COLO829 (cell line): ENCODE measurements at places on chromosomes 2 and 18.
A peak's percentile ranks its signal among the peaks of the same experiment; 100 is the strongest.

DNA sequence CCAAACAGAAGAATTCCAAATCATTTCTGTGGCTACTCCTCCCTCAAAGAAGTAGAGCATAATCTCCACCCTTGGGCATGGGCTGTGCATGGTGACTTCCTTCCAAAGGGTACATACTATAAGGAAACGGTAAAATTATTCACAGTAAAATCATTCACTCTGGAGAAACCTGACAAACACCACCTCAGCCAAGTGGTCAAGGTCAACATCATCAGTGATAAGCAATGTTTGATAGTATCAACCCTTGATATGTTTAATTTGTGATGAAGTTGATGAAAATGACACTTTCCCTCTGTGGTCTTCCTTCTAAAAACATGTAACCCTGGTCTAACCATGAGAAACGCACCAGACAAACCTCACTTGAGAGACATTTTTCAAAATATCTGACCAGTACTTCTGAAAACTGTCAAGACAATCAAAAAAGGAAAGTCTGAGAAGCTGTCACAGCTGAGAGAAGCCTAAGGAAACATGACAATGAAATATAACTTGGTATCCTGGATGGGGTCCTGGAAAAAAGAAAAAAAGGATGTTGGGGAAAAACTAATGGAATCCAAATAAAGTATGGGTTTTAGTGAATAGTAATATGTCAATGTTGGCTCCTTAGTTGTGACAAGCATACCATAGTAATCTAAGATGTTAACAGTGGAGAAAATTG is 9.4 kb upstream of the TXNDC2 start:
- no peak for DNase-seq

- DNase-seq: no peak
Measured at GRCh38 chr18:38007026-38007425, 441.4 kb upstream of the CELF4 start.

DNA sequence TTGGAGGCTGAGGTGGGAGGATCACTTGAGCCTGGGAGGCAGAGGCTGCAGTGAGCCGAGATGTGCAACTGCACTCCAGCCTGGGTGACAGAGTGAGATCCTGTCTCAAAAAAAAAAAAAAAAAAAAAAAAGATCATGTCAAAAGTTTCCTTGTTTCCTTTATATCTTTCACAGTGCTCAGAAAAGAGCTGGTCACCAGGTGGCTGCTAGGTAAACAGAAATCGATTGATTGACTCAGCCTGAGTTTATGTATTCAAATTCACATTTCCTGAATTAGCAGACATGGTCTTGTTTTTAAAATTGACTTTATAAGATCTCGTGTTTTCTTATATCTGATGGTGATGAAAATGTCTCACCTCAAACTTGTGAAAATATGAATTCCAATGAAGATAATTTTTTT is 261.8 kb upstream of the FANCL start:
- DNase-seq: no peak

GRCh38 chr18:32328974-32329373 is 139.1 kb downstream of the MEP1B start:
- no peak for DNase-seq

DNA sequence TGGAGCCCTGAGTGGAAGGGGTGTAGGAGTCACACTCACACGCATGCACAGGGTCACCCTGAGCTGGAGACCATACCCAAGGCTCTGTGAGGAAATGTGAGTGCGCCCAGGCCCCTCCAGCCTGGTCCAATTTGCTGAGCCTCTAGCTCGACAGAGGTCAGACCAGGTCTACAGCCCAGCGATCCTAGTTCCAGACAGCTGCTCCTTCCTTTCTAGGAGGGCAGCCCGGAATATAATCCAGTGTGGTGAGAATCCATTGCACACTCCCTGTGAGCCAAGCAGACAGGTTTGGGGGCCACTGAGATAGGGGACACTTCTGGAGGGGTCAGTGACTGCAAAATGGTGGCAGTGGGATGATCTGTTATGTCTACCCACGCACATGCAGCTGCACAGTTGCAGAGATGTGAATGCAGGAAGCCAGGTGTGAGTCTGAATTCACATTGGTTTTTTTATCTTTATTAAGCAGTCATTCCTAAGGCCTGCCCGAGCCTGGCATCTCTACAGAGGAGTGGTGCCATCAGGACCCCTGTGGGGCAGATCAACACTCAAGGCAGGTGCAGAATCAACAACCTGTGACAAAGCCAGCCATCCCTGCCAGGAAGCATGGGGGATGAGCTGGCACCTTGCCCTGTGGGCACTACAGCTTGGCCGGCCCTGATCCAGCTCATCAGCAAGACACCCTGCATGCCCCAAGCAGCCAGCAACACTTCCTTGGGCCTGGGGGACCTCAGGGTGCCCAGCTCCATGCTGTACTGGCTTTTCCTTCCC is at the start of gene GPR148:
Gene GPR148 (plus strand): TSS at position 522 of the 768 bp plus-strand sequence. CDS start 82 bp downstream, at position 604.
- no peak for DNase-seq

DNA sequence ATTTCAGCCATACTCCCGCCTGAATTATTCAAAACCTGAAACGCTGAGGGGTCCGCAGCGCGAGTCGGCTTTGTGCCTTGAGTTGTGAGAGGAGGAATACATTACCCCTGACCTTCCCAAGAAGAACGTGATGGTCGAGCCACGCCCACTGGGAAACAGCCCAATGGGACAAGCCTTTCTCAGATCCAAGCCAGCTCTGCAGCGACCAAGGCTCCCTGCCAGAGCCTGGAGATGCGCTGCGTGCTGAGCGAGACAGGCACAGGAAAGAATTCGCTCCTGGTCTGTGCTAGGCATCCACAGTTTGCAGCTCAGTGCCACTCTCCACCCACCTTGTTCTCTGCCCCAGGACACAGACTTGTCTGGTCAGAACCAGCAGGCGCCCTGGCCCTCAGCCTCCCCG is 74.1 kb upstream of the GLI2 start:
- DNase-seq: no peak

- DNase-seq: no peak
Measured at GRCh38 chr2:176388861-176389260, 119.6 kb downstream of the MTX2 start.

GRCh38 chr2:1915196-1915595 is 170.9 kb upstream of the PXDN start:
- no peak for DNase-seq

DNA sequence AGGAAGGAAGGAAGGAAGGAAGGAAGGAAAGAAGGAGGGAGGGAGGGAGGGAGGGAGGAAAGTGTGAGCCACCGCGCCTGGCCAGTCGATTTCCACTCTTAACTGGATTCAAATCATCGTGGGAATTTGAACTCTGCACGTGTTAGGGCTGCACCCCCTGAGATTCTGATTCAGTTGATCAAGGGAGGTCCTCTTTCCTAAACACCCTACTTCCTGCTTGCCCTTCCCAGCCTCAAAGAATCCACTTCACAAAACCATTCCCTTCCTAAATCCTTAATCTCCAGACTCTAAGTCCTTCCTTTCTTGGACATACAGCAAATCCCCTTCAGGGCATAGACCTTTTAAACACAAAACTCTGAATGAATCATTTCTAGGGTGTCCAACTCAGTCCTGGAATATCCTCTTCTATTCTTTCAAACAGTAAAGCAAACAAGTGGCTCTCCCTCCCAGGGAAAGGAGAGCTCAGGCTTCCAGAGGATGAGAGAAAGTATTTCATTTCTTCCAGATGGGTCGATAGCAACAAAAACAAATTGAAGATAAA is 68.2 kb upstream of the MBOAT2 start:
- DNase-seq: no peak

GRCh38 chr2:37614061-37614738 is 57.2 kb downstream of the CDC42EP3 start:
- DNase-seq: no peak

- peak; percentile 84 for DNase-seq
Measured at GRCh38 chr2:9251154-9252001, 44.8 kb downstream of the ASAP2 start.
